Panc1 (cell line): ENCODE measurements at places on chromosomes 4 and X. TPM values are rescaled to one million over a fixed set of nuclear protein-coding genes. Genes with fewer than 3 reads are reported as not detected.

Gene RNF212
- not detected for total RNA-seq

Gene TMSB15B
- total RNA-seq = 10.4 TPM

GRCh38 chrX:9647431-9647830 lies 118.2 kb downstream of the GPR143 start:
- H3K36me3 ChIP-seq = no peaks in the 10 kb centered on the region
- H3K27ac ChIP-seq = no peak overlapping the region
- no peaks in the 10 kb centered on the region for H3K4me1 ChIP-seq
- DNase-seq = no peak
- no peaks in the 10 kb centered on the region for H3K27me3 ChIP-seq
- no peak overlapping the region for H3K4me3 ChIP-seq

GRCh38 chrX:148567779-148568178 lies 67.4 kb downstream of the AFF2 start:
- no peaks in the 10 kb centered on the region for H3K27me3 ChIP-seq
- no peak overlapping the region for H3K27ac ChIP-seq
- DNase-seq = no peak

DNA sequence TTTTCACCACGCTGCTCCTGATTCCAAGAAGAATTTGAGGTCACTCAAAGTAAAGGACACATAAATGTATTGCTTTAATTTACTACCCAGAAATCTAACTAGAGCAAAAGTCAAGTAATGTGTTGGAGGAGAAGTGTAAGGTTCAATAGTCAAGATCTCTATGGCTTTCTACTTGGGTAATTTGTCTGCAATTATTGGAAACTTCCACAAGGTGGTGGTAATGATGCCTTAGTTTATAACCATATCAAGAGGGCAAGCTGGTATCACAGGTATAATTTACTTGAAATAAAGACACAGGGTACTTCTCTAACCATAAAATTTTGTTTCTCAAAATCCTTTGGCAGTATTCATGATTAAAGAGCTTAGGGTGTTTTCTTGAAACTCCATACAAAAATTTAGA lies 10.2 kb upstream of the GRIA3 start:
- no peaks in the 10 kb centered on the region for H3K36me3 ChIP-seq
- no peak overlapping the region for H3K4me3 ChIP-seq
- no peak overlapping the region for H3K27ac ChIP-seq
- no peaks in the 10 kb centered on the region for H3K27me3 ChIP-seq
- no peaks in the 10 kb centered on the region for H3K4me1 ChIP-seq

DNA sequence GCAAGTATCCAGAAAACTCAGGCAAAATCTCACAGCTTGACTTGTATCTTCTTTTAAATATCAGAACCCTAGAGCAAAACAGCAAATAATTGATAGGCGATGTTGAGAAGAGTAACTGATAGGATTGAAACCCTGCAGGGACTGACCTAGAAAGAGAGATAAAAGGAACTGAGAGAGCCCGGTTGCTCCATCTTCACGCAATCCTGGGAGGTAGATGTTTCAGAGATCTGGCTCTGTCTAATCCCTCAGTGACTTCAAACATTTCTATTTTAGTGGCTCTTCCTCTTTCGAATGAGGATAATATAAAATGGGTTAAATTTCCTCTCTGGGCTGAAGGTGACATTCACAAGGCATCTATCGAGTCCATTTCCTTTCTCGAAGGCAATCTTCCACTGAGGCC lies 39.3 kb upstream of the RPL34 start:
- no peak overlapping the region for H3K27ac ChIP-seq
- no peaks in the 10 kb centered on the region for H3K36me3 ChIP-seq
- no peaks in the 10 kb centered on the region for H3K27me3 ChIP-seq
- no peaks in the 10 kb centered on the region for H3K4me1 ChIP-seq
- DNase-seq = no peak

DNA sequence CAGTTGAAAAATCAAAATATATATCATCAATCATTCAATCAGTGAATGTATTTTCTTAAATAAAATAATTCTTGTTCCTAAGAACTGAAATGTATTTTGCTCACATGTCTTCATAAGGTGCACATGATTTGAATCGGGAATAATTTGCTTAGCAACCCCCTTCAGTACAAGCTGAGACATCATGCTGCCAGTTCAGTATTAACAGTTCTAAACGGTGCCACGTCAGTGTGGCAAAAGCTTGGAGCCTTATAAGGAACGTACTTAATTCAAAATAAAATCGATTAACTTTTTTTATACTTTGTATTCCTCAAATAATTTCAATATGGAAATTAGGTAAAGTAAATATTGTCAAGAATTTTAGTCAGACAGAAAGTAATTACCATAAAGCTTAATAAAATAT lies 287.9 kb downstream of the CCSER1 start:
- H3K4me1 ChIP-seq = no peaks in the 10 kb centered on the region
- H3K36me3 ChIP-seq = no peaks in the 10 kb centered on the region
- no peak for DNase-seq
- no peak overlapping the region for H3K4me3 ChIP-seq

DNA sequence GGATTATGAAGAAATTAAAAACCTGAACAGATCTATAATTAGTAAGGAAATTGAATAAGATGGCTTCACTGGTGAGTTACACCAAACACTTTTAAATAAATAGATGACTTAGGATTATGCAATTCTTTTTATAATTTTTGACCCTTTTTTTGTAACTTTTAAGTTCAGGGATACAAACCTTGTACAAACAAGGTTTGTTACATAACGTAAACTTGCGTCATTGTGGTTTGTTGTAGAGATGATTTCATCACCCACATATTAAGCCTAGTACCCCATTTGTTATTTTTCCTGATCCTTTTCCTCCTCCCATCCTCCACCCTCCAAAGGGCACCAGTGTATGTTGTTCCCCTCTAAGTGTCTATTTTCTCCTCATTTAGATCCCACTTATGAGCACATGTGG lies 75.7 kb downstream of the CPEB2 start:
- no peaks in the 10 kb centered on the region for H3K36me3 ChIP-seq
- H3K27ac ChIP-seq = no peak overlapping the region
- DNase-seq = no peak
- H3K27me3 ChIP-seq = no peaks in the 10 kb centered on the region
- no peak overlapping the region for H3K4me3 ChIP-seq
- H3K4me1 ChIP-seq = no peaks in the 10 kb centered on the region
